Activated T-helper 1 cell treated with Interleukin-2 at 50 U/mL for 16 hours (primary cell): ENCODE measurements at places on chromosomes 2 and 18.

- DNase-seq = no peak
Measured at GRCh38 chr2:178082408-178083045, 9.9 kb upstream of the PDE11A start.

DNA sequence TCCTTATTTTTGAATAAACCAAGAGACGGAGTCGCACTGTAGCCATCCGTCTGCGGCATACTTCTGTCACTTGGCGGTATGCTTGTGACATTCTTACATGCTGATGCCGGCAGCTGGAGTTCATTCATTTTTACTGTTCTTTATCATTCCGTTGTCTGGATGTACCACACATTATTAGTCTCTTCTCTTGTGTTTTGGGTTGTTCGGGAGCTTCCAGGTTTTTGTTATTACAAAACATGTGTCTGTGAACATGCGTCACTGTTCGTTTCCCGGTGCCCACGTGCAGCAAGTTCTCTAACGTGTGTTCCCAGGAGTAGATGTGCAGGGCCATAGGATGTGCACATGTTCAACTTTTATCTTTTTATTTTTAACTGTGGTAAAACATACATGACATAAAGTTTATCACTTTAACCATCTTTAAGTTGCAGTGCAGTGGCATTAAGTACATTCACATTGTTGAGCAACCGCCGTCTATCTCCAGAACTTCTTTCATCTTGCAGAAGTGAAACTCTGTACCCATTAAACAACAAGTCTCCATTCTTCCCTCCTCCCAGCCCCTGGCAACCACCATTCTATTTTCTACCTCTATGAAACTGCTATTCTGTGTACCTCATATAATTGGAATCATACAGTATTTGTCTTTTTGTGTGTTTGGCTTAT is 40.1 kb downstream of the MTCL1 start:
- no peak for DNase-seq

DNA sequence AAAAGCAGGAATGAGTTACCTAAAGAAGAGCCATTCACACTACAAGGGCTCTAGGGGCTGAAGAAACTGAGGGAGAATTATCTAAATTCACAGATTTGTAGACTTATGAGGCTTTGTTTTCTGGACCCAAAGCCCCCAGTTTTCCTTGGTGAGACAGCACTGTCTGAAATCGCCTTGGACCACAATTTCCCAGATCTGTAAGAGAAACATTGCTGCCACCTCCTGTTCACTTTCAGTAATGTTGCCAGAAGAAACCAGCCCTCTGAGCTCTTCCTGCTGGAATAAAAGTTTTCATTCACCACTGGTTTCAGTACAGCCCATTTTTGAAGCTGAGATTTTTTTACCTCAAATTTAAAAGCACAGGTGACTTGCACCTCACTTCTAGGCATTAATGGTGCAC is 169.2 kb downstream of the CDH20 start:
- no peak for DNase-seq

DNA sequence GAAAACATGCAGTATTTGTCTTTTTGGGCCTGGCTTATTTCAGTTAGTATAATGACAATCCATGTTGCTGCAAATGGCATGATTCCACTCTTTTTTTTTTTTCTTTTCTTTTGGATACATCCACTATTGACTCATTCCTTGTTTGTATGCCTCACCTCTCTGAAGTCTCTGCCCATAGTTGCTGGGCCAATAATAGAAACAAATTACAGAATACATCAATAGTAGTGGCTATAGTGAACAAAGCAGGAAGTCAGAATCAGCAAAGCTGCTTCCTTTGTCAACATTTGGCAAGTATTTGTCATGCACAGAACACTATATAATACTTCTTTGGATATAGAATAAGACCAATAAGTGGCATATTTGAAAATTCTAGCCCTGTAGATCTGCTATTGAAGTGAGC is 609.7 kb downstream of the STK39 start:
- DNase-seq = no peak

GRCh38 chr2:19462256-19462645 is 103.8 kb upstream of the OSR1 start:
- no peak for DNase-seq

DNA sequence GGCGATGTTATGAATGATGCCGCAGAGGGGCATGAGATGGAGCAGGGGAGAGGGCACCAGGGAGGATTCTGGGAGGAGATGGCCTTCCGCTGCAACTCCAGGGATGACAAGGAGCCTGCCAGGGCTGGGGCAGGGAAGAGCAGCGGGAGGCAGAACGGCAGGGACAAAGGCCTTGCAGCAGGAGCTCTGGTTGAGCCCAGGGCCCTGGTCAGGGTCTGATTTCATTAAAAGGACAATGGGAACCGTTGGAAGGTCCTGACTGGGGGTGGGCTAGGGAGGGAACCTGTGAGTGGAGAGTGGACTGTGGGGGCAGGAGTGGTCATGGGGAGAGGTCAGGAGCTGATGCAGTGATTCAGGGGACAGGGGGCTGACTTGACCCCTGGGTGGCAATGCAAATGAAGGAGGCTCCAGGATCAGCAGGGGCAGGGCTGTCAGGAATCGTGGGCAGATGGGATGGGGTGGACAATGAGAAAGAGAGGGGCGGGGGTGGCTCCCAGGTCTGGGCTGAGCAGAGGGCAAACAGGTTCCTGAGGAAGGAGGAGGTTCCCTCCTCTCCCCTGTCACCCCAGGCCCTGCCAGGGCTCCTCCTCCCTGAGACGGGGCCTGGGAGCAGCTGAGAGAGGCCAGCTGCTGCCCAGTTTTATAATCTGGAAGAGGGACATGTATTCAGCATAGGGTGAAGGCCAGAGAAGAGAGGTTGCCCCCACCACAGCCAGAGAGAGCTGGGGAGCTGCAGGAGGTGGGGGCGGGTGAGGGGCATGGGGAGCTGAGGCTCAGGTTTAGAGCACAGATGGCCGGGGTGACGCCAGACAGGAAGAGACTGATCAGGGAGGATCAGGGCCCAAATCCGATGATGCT is 7.3 kb upstream of the DUSP2 start:
- DNase-seq = no peak

DNA sequence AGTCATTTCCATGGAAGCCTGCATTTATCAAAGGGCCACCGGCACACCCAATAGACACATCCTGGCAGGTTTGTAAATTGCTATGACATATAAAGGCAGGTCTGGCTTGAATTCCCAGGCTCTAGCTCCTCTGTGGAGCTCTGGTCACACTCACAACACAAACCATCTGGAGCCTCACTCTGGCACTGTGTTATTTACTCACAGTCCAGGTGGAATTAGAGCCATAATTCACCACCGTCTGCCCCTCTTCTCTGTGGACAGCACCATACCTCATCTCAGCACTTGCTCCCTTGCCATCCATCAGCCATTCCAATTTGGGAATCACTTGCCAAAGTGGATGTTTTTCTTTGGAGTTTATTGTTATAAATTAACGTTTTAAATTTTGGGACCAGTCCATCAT is 84.3 kb upstream of the OSR1 start:
- DNase-seq = no peak

- DNase-seq = no peak
Measured at GRCh38 chr2:225196579-225196978, 154.3 kb upstream of the DOCK10 start.

DNA sequence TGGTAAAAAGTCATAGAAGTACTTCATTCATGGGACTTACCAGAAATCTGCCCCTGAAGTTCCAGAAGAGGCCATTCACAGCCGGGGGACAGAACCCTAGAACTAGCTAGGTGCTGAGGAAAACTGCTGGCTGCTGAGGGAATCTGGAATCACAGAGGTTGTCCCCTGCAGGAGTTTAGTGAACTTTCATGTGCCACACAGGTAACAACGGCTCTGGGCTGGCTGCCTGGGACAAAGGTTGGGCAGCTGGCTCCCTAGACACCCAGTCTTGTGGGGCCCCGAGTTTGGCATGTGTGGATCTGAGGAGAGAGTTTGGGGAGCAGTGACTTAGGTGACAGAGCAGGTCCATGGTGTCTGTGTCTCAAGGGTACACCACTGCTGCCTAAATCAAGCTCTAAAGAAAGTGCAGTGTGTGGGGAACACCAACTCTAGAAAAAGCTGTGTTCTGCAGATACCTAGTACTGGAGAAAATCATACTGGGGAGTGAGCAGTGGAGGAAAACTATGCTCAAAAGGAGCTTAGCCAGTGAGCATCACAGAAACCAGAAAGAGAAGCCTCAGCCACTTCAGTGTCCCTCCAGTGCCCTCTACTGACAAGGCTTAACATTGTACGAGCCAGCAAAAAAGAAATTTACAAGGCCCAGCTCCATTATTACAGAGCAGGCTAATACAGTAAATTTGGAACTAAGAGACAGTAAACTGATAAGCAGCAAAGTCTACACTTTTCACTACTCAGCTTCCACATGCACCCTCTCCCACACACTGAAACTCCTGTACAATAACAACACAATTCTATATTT is 15.2 kb downstream of the GALNT3 start:
- DNase-seq = no peak

DNA sequence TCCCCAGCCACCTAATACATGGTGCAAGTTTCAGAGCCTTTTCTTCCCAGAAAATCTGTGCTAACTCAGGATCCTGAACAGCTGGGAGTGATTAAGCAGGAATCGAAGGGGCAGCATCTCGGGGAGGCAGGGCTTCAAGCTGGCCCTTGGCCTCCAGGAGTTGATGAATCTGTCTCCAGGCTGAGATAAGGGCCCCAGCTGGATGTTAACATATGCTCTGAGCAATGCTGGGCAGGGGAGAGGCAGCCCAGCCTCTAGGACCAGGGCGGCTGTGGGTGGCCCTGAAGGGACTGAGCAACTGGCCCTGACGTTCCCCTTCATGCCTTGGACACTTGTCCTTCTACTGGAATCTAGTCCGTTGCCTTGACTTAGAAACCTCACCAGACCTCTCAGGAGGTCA is 84.1 kb upstream of the EPC2 start:
- DNase-seq = no peak

GRCh38 chr2:106866641-106867040 is 19.3 kb downstream of the ST6GAL2 start:
- no peak for DNase-seq

GRCh38 chr2:49021271-49021670 is 133.0 kb downstream of the FSHR start:
- no peak for DNase-seq

GRCh38 chr2:112542984-112543661 is 858 bp downstream of the POLR1B start:
- no peak for DNase-seq

DNA sequence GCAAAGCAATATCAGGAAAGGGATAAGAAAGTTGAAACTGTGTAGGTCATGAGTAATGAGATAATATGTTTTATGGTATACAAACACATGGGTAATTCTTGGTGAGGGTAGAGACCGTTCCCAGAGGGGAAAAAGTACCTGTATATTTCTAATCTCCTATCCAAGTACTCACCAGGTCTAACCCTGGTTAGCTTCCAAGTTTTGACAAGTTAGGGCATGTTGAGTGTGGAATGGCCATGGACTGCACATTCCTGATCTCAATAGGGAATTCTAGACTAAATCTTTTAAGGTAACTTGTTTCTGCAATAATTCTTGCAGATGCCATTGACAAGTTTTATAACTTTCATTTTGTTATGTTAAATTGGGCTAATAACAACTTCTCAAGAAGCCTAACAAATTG is 216.6 kb downstream of the SPAG16 start:
- no peak for DNase-seq

GRCh38 chr18:41767960-41768359 is 187.1 kb upstream of the PIK3C3 start:
- no peak for DNase-seq

DNA sequence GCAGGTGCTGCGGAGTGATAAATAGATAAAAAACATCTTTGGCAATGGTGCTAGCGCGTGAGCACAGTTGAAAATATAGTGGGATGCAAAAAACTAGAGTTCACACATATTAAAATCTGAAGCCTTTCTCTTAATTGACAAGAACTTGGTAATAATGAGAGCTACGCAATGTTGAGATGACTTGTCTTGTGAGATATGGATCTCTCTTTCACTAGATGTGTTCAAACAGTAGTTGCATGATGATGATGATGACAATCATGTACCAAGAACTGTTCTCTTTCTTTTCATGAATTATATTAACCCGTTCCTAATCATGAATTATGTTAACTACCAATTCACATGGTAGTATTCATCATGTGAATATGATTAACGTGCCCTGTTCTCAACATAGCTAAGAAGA is 81.1 kb downstream of the DYNAP start:
- DNase-seq = no peak

- DNase-seq = no peak
Measured at GRCh38 chr2:176844461-176844860, 368.1 kb upstream of the HNRNPA3 start.

DNA sequence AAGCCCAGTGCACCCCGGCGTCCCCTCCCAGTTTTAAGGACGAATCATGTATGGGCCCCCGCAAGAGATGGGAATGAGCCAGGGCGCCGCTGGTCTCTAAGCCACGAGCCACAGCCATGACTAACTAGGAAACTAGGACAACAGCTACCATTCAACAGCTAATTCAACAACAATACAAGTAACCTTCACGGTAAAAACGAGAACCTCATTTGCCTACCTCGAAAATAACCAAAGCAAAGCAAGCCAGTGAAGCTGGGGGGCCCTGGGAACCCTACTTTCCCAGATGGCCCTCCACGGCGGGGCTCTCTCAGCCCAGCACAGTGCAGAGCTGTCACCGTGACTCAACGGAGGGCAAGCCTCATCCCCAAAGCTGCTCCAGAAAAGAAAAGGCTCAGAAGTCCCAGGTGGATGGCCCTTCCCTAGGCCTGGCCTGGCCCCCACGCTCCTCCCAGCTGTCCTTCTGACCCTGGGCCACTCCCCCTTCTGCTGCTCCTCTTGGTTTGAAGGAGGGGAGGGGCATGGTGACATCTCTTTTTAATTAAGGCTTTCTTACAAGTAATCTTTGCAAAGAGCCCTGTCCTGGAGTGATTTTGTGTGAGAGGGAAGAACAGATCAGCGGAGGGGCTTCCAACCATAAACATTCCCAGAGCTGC is 126.3 kb downstream of the HDAC4 start:
- DNase-seq = no peak

GRCh38 chr2:217870528-217871011 is 132.2 kb downstream of the TNS1 start:
- no peak for DNase-seq

GRCh38 chr2:53609551-53609950 is 158.1 kb upstream of the CHAC2 start:
- DNase-seq = no peak

GRCh38 chr2:146496248-146496647 is 1348.6 kb upstream of the ACVR2A start:
- no peak for DNase-seq

GRCh38 chr18:13540477-13541182 is 185.7 kb downstream of the FAM210A start:
- no peak for DNase-seq
